NCI-H2171 (cell line): ENCODE measurements at places on chromosomes 5 and 9.

GRCh38 chr9:25029743-25030142, 484.0 kb upstream of the IZUMO3 start:
- DNase-seq = no peak

- DNase-seq = no peak
Observed at GRCh38 chr9:125970340-125970739, 223.2 kb downstream of the PBX3 start.

DNA sequence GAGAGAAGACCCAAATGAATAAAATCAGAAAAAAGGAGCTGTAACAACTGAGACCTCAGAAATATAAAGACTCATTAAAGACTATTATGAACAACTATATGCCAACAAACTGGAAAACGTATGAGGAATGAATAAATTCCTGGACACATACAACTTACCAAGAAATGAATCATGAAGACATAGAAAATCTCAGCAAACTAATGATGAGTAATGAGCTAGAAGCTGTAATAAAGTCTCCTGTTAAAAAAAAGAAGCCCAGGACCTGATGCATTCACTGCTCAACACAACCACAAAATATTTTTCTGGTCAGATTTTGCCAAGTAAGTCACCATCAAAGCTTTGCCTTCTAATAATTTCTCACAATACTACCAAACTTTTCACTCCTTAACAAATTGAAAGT, 666.7 kb downstream of the LRRC70 start:
- DNase-seq = no peak

DNA sequence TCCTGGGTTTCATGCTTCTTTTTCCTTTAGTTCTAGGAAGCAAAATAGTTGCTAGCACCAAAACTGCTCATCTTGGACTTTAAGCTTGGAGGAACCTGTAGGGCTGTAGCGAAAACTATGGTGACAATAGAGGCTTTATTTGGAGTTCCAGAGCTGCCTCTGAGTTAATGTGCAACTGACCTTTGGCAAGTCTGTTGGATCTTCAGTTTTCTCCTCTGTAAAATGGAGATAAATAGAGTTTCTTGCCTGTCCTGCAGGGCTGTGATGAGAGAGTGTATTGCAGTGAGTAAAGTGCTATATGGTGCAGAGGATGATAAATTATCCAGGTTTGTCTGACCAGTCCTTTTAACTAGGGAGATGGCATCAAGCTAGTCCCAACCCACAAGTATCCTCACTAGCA, 417.0 kb downstream of the MAN2A1 start:
- DNase-seq = no peak

- DNase-seq = no peak
Observed at GRCh38 chr9:116280529-116280928, 126.9 kb downstream of the PAPPA start.
